ENCODE measurements at places on chromosomes 16 and 17.

- no peak for DNase-seq
Observed at GRCh38 chr17:55167024-55167725, 97.6 kb upstream of the HLF start.

- DNase-seq, result no peak
Observed at GRCh38 chr16:79816081-79816497, 215.6 kb upstream of the MAF start.

- no peak for DNase-seq
Observed at GRCh38 chr17:48611681-48612455, 1.1 kb upstream of the HOXB7 start.

- DNase-seq, result no peak
Observed at GRCh38 chr17:38609280-38610031, 3.7 kb upstream of the SRCIN1 start.

- DNase-seq, result no peak
Observed at GRCh38 chr17:57485916-57486881, 229.9 kb downstream of the MSI2 start.

DNA sequence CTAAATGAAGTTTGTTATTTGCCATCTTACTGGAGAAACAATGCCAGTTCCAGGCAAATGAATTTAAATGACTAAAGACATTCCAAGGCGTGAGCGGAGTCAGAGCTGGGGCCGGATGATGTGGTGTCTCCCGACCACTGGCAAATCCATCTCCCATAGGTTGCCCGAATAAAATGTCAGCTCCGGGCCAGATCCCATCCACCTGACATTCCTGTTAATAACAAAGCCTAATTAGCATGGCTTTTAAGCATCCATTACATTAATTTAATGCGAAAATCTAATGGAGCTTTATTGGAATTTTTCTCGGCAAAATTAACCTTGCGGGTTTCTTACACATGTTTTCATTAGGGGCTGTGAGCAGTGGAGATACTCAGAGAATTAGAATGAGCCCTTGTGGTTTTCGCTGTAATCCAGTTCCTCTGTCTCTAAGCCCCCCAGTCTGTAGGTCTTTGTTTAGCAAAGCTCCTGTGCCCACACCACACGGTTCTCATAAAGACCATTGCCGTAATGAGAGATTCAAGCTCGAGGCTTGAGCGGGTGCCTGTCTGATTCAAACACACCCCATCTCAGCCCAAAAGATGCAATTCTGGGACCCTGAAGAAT lies 123.3 kb downstream of the CCT6B start:
- DNase-seq, result no peak

- DNase-seq, result no peak
Observed at GRCh38 chr16:1435921-1436697, 5.2 kb downstream of the PERCC1 start.

DNA sequence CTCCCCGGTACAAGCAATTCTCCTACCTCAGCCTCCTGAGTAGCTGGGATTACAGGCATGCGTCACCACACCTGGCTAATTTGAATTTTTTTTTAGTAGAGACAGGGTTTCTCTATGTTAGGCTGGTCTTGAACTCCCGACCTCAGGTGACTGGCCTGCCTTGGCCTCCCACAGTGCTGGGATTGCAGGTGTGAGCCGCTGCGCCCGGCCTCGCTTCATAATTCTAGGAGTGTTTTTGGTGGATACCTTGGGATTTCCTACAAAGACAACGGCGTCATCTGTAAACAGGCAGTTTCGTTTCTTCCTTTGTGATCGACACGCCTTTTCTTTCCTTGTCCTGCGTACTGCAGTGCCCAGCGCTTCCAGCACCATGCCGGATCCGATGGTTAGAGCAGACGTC lies 60.9 kb upstream of the GNG13 start:
- DNase-seq, result no peak

DNA sequence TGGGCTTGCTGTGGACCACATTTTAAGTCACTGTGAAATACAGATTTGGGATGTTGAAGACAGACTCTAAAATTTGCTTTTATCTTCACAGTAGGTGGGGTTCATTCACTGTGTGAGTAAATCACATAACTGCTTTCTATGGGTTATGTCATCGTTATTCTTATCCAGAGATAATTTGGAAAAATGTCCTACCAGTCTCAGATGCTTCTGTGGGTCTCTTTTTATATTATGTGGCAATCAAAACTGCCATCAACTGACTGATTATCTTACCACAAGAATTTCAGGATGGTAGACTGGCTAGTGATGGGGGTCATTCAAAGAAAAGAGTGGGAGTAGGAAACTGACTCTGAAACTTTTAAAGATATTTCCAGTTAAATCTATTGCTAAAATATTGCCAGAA lies 3.1 kb downstream of the HSBP1 start:
- no peak for DNase-seq

DNA sequence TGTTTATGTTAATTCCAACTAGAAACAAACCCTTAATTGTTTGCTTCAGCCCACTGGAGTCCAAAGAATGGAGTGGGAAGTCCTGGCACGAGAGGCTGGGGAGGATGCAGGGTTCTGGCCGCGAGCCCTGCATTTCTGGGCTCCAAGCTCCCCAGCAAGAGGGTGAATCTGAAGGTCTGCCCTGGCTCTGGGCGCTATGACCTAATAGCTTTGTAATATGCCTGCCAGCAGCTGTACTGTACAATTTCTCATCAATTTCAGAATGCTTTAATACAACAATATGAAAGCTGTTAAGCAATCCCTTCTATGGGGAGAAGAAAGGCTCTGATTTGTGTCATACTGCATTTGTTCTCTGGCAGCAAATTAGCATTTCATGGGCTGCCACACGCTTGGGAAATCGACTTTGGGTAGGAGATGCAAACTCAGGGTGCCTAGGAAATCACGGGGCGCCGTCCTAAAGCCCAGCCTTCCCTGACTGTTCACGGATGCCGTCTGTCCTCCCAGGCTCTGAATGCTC lies 43.8 kb downstream of the NDEL1 start:
- no peak for DNase-seq

DNA sequence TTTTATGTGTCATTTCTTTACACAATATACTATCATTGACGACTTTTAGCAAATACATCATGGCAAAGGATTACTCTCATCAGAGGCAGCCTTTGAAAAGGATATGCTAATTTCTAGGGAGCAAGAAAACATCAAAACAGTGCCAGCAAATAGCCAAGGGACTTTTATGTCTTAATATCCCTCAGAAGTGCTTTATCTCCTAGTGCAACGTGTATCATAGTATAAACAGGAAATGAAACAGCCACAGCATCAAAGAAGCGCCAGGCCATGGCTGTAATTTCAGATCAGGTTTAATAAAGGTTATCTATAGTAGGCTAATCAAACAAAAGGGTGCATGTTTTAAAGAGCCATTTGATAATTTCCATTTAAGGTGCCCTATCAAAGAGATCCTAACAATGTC lies 159.9 kb downstream of the AXIN2 start:
- no peak for DNase-seq

GRCh38 chr16:49856672-49857330 lies 889 bp upstream of the ZNF423 start:
- DNase-seq, result peak; percentile 47

DNA sequence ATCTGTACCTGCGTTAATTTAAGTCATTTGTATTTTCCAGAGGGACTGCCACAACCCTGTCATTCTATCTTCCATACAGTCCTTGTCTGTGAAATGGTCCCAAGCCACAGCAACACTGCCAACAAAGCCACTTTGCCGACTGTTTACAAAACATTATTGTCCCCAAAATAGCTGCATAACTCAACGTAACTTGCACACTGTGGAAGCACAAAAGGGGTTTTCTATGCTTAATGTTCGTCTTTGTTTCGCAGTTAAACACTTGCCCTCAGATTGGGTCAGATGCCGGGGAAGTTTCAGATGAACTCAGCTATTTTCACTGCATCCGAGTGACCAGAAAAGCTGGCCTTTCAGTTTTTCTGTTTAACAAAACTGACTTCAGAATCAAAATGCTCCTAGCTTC lies 4.6 kb downstream of the SEC14L5 start:
- no peak for DNase-seq
